Cardiac fibroblast (primary cell): ENCODE measurements at places on chromosomes 7 and 10.

DNA sequence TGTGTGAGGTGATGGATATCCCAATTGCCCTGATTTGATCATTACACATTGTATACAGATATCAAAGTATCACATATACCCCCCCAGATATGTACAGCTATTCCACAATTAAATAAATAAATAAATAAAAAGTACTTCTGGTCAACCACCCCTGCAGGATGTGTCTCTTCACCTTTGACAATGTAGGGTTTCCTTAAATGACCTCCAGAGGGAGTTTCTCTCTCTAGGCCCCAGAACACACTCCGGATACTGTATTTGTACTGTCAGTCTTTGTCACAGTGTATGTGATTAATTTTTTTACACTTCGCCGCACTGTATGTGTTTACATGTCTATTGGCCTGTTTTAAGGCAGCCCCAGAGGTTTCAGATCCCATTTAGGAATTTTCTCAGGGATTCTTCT is 123.6 kb downstream of the ADCYAP1R1 start:
- DNase-seq: no peak

DNA sequence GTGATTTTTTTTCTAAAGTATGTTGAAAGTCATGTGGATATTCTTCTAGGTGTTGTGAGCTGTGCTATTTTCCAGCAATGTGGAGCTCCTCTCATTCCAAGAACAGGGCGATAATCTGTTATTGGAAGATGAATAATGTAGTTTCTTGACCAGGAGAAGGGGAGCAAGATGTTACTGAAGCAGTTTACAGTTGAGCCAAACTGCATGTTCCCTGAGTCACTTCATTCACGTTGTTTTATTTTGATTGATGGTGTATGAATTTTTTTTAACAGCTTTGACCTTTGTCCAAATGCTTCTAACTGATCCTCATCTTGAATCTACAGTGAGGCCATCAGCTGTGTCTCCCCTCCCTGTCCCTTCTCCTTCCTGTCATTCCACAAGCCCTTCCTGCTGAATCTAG is 277.1 kb upstream of the KLF6 start:
- no peak for DNase-seq

GRCh38 chr7:12729112-12729511 is 41.7 kb downstream of the ARL4A start:
- DNase-seq: peak; percentile 85

GRCh38 chr7:157523766-157524421 is 187.1 kb downstream of the DNAJB6 start:
- no peak for DNase-seq

DNA sequence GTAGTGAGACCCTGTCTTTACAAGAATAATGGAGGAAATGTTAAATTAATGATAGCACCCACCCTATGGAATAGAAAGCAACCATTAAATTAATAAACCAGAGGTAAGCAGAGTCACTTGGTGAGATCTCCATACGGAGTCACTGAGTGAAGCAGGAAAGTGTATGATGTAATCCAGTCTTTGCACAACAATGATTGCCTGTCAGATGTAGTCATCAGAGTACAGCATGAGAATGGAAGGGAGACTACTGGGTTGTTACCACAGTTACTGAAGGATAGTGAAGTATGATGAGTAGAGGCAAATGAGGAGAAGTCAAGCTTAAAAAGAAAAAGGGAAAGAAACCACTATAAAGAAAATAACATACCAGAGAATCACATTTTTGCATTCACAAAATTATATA is 371.9 kb upstream of the SHH start:
- DNase-seq: no peak

- no peak for DNase-seq
Observed at GRCh38 chr10:132106431-132106830, 40.7 kb downstream of the JAKMIP3 start.

DNA sequence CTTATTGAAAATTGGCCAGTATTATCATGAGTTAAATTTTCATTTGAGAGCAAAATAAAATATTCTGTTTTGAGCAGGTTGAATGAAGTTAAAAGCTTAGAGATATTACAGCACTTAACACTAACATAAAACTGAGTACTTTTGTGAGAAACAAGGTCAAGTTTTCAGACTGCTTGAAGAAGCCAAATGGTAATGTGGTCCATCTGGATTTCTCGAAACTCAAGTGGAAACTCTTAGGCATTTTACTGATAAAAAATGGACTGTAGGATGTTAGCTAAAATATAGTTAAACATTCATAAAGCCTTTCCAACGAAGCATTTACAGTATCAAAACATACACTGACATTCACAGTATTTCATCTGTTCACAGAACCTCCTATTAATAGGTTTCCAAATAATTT is 528.1 kb upstream of the SEMA3D start:
- no peak for DNase-seq

- no peak for DNase-seq
Observed at GRCh38 chr10:112246-112645, 23.0 kb upstream of the ZMYND11 start.

- DNase-seq: no peak
Observed at GRCh38 chr7:16841681-16842080, 36.9 kb upstream of the AGR2 start.

- DNase-seq: no peak
Observed at GRCh38 chr10:22071332-22071731, 67.8 kb upstream of the DNAJC1 start.

DNA sequence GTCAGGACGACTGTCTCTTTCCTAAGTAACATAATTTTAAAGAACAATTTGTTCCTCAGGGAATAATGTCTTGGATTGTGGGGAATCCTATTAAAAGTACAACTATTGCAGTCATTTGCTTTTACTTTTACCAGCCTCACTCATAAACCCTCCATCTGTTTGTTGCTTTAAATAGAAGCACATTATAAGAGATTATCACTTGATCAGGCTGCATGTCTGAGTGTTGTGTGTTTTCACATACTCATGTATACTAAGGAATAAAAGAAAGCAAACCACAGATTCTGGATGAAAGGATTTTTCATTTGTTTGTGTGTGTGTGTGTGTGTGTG is 1077.8 kb downstream of the KCNMA1 start:
- DNase-seq: no peak

GRCh38 chr7:141114029-141114664 is 40.3 kb downstream of the TMEM178B start:
- DNase-seq: no peak

GRCh38 chr10:43000651-43001426 is 76.0 kb upstream of the RET start:
- no peak for DNase-seq

- no peak for DNase-seq
Observed at GRCh38 chr10:64731016-64731415, 1209.8 kb downstream of the REEP3 start.

- DNase-seq: peak; percentile 1
Observed at GRCh38 chr10:130854151-130854550, 457.4 kb downstream of the TCERG1L start.

DNA sequence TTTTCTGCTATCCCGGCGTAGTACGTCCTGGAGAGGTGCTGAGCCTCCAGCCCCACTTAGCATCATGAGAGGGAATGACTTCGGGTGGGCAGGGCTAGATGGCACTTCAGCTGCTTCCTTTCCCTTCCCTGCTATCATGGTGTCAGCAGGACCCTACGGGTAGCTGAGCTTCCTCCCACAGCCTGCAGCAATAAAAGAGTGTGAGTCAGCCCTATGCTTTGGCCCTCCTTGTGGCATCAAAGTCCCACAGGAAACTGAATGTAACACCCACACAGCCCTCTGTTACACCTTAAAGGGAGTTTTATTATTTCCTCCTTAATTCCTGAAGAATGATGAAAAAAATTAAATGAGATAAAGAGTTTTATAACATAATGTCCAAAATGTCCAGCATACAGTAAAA is 458.1 kb downstream of the RPS24 start:
- DNase-seq: no peak

DNA sequence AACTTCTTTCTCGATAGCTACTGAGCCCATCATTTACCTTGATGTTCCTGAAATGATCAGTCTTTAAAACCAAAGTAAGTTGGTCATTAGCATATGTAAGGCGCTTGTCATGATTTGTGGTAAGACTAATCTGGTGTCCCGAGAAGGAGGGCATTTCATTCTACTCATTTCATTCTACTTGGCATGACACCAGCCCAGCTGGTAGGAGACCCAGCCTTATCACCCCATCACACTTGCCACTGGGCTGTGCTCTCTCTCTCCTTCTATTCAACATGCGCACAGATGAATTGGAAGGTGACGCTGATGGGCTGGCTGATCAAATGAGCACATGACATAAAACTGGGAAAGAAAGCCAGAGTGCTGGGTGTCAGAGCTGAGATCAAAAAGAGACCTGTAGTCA is 65.7 kb downstream of the CRTAC1 start:
- DNase-seq: no peak

DNA sequence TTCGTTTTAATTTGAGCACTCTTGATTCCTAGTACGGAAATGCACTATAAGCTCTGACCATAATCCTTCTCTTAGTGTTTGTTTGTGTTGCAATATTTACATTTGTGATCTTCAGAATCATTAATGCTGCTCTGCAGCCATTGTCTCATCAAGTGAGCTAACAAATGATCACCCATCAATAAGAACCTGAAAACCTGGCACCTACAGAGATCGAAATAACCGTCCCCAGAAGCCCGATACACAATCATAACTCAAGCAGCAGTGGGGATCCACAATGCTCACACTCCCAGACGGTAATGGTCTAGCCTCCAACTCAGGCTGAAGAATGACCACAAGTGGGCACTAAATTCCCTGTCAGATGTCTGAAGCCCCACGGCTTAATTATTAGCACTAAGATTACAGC is 156.0 kb upstream of the NFE2L3 start:
- DNase-seq: no peak

DNA sequence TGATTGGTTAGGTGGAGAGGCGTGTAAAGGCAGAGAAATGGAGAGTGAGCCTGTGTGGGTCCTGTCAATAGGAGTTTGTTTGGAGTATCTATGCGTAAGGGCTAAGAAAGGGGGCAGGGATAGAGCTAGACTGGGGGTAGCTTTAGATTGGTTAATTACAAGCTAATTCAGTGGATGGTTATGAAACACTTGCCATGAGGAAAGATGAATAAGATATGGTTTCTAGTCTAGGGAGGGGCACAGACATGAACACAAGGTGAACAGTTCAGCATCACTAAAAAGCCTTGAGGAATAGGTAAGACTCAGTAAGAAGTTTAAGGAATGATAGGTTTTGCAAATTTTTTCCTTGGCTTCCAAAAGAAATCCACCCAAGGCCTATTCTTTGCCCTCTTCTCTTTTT is 50.6 kb downstream of the PLPP4 start:
- no peak for DNase-seq

DNA sequence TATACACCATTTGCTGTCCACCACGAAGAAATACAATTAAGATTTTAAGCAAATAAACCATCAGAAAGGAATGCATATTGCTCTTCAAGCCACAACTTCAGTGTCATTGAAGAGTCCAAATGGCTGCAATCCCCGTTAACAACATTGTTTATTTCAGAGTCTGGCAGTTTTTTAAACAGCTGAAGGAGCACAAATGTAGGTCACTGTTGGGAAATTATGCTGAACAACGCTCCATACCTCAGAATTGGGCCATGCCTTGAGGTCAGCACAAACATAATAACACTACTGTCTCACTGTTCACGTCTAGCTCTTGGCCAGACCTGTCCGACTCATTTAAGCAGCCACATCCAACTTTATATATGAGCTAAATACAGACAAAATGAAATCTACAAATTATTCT is 453.9 kb upstream of the GHITM start:
- peak; percentile 1 for DNase-seq

DNA sequence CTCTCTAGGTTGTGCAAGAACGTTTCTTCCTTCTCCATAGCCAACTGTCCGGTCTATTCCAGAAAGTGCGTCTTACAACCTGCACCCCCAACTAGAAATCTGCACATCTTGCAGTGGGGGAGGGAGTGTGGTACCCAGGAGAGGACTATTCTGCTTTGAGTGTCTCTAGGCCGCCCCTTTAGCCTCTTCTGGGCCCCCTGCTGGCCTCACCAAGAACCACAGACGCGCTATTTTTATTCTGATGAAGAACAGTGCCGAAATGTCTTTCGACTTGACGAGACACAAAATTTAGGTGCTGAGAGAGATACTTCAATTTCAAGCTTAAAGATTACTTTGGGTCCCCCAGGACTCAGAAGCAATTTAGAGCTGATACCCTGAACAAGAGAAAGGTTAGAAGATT is 1.0 kb downstream of the CNPY1 start:
- no peak for DNase-seq

- DNase-seq: peak; percentile 97
Observed at GRCh38 chr7:128739048-128739962, at the start of gene CALU. CALU (plus strand) TSS chr7:128739359; CDS start chr7:128748584, 9,225 bp downstream.

DNA sequence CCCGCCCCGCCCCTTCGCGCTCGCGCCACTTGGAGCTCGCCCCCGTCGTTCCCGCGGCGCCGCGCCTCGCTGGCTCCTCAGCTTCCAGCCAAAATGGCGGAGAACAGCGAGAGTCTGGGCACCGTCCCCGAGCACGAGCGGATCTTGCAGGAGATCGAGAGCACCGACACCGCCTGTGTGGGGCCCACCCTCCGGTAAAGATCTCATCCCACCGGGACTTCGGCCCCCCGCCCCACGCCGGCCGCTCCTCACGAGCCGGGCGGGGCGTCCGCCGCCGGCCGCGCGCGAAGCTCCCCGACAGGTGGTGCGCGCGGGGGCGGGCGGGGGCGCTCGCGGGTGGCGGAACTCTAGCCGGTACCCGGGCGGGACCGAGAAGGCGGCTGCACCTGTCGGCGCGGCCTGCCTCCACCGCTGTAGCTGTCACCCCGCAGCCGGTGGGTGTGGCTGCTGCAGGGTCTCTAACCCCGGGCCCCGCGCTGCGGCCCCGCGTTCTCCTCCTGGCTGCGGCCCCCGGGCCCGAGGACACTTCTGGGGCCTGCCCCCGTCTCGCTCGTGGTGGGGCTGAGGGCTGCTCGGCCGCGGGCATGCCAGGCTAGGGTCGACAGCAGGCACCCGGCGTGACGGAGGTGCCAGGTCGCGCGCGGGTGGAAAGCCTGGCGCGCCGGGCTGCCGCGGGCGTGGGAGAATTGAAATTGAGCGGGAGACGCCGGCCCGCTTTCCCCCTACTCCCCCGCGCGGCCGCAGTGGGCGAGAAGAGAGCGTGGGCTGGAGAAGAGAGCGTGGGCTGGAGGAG is at the start of gene EXOC6:
Gene EXOC6, plus strand, starts transcription at position 80 of the 793 bp plus-strand sequence. Its CDS starts 14 bp downstream, at position 94.
- peak; percentile 79 for DNase-seq

- DNase-seq: no peak
Observed at GRCh38 chr10:841535-841934, 90.0 kb downstream of the LARP4B start.

GRCh38 chr10:73601486-73601921 is 10.4 kb upstream of the USP54 start:
- DNase-seq: peak; percentile 44
